ENCODE measurements at places on chromosomes 6 and 20.
A peak's percentile ranks its signal among the peaks of the same experiment; 100 is the strongest.

DNA sequence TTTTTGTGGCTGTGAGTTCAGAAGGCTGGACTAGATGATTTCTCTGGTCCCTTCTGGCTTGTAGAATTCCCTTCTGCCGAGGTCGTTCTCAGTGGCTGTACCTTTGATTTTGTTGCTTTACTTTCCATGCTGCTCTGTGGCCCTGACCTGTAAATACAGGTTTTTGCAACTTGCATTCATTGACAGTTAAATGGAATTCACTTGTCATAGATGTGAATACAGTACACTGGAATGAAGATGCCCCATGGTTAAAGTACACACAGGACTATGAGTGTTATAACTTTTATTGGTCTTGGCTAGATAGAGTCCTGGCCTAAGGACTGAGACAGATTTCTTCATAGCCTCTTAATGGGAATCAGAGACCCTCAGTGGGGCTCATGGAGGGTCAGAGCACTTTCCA lies 12.9 kb upstream of the EFCAB8 start:
- no peak for DNase-seq

DNA sequence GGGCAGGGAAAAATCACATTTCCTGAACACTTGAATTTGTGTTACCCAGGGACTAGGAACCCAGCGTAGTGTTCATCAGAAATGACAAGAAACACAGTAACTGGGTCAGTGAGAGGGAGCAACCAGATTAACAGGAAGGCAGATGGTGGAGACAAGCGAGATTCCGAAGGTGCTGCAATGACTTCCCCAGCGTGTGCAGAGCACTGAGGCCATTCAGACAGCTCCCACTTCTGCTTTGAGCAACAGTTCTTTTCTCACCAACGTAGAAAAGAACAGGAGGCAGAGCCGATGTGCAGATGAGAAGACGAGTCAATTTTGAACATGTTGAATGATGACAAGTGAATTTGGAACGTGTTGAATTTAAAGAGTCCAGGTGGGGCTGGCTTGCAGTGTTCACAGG lies 63.1 kb upstream of the IFNGR1 start:
- DNase-seq = no peak

DNA sequence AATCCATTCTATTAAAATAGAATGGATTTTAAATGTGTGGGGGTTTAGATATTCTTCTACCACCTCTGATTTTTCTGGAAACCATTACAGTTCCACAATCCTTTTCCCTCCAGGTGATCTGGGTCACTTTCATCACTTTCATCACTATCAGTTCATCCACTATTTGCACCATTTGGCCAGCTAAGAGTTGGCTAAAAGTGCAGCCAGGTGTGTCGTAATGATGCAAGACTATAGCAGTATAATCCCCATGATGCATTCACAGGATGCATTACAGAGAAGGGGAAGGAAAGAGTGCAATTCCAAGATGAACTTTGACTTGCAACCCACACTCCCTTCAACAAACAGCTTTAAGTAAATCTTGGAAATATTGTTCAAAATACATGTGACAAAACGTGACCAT lies 4.9 kb downstream of the FUCA2 start:
- no peak for DNase-seq

GRCh38 chr20:37804584-37805566 lies 98.1 kb upstream of the VSTM2L start:
- no peak for DNase-seq

DNA sequence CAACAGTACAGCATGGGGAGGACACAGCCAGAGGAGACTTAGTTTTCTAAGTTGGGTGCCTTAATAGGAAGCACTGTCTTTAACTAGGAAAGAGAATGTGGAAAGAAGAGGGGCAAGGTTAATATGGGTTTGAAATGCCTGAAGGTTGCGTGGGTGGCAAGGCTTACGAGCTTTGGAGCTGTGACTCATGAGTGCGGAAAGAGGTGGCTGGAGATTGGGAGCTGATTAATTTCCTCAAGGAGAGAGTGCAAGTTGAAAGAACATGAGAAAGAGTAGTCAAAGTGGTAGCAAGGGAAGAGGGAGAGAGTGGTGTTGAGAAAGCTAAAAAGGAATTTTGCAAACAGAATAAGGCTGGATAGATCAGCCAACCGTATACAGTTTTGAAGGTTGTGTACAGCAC lies 315.1 kb upstream of the PRND start:
- DNase-seq = no peak

- DNase-seq = no peak
Observed at GRCh38 chr20:38870733-38871559, 55.3 kb upstream of the FAM83D start.

GRCh38 chr20:38141204-38141888 lies 23.7 kb downstream of the TGM2 start:
- DNase-seq = no peak

DNA sequence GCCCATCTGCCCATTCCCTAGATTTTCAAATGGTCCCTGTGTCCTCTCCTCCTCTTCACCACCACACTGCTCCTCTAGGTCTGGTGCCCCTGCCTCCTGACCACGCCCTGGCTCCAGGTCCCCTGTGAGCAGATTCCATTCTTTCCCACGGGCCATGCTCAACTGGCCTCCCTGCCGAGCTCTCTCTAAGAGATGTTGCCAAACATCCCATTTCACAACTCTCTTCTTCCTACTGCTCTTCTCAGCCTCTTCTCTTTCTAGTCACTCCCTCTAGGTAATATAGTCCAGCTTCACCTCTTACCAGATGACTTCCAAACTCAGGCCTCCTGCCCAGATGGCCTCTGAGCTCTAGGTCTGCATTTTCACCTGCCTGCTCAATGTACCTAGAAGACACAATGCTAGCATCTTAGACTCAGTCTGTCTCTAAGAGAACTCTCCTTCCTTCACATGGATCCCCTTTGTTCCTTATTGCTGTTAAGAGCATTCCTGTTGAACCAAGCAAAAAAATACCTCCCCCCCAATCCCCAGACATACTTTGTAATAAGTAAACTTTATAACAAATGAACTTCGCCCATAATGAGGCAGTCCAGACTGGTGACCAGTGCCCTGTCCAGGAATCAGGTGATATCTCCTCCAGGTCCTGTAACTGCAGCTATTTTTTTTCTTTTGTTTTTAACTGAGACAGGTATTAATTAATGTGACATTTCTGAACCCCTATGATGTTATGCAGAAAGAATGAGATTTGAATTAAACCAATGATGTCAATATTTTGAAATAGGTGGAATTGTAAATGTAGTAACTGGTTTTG lies 79.0 kb downstream of the LYRM4 start:
- no peak for DNase-seq

GRCh38 chr6:56168596-56168995 lies 78.8 kb downstream of the COL21A1 start:
- no peak for DNase-seq

DNA sequence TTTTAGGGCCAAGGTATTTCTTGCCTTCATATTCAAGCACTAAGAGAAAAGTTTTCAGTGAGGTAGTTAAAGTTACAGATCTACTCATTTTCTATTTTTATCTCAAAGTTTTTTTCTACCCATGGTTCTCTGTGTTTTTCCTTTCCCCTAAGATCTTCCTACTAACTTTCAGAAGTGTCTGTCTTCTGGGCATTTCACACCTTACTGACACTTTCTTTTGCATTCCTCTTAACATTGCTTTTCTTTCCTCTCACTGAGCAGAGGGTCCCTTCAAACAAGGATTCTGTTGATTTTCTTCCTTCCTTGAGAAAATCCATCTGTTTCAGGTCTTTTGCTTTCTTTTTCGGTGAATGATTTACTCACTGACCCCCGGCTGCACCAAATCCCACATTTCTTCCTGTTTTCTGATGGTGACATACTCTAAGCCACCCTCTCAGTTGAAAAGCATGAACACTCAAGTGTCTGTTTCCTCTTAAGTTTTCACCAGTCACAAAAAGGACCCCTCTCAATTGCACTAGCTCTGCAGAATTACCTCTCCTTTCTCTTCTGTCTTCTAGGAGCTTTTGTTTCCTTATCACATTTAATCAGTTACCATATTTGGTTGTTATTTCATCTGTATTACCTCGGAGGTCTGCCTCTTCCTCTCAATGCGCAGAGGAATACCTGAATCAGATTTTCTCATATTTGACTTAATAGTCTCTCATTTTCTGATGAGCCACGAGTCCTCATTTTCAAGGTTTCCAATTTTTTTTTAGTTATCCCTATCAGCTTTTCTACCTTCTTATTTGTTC lies 73.5 kb upstream of the RNF217 start:
- DNase-seq = no peak

GRCh38 chr20:16004108-16004854 lies 569.0 kb downstream of the KIF16B start:
- DNase-seq = no peak

DNA sequence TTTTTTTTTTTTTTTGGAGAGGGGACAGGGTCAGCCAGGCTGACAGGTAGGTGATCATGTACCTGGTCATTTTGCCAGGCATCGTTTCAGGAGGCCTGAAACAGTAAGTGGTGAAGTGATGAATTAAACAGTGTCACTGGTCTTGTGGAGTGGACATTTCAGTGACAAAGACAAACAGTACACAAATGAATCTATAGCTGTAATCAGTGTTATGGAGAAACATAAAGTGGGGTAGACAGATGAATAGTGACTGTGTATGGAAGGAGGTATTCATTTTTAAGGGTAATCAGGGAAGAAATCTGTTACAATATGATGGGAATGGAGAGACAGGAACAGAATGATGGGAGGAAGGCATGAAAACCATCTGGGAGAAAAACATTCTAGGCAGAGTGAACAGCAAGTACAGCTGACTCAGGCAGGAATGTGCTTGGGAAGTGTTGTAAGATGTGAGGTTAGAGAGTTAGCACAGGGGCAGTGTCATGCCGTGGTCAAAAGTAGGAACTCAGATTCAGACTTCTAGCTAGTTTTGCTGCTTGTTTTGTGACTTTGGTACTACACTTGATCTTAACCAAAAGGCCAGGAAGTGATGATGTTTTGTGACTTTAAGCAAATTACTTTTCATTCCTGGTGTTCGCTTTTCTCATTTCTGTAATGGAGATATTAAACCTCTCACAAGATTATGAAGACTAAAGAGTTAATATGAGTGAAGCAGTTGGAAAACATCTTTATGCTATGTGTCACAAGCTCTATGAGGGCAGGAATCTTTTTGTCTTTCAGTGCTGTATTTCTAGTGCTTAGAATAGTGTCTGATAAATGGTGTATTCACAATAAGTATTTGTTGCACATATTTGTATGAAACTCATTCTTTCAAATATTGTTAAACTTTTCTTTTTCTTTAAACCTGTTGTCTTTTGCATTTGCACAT lies 43.4 kb downstream of the QKI start:
- DNase-seq = no peak

DNA sequence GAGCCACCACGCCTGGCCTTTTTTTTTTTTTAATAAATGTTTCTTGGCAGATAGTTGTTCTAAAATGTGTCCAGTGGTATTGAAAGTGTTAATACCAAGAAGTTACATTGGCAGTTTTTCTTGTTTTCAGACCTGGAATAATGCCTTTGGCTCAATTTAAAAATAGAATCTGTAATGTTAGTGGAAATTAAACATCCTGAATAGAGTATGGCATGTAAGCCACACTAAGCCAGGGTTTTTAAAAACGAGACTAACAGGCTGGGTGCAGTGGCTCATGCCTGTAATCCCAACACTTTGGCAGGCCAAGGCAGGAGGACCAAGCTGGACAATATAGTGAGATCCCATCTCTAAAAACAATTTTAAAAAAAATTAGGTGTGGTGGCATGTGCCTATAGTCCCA lies 25.3 kb downstream of the MCM8 start:
- no peak for DNase-seq

GRCh38 chr20:53354314-53354713 lies 239.3 kb downstream of the ZNF217 start:
- no peak for DNase-seq

- DNase-seq = peak; percentile 90
Observed at GRCh38 chr6:53956068-53956711, 155.1 kb upstream of the MLIP start.

DNA sequence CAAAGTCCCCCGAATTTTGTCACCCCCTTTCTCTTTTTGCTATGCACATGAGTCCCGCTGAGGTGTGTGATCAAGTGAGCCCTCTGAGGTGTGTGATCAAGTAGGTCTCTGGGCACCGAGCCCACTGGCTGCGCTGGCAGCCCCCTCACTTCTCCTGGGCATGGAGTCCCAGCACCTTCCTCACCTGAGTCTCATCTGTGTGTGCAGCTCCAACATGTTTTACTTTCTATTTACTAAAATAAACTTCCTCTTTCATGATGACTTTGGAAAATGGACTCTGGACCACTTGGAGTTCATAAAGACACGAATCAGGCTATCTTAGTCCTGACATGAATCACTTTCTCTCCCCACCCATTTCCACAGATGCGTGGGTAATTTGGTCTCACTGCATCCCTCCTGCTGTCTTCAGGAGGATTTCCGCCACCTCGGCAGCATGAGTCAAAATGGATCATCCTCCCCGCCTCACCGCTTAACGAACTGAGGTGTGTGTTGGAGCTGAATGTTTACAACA lies 39.8 kb downstream of the PRDM1 start:
- DNase-seq = no peak

DNA sequence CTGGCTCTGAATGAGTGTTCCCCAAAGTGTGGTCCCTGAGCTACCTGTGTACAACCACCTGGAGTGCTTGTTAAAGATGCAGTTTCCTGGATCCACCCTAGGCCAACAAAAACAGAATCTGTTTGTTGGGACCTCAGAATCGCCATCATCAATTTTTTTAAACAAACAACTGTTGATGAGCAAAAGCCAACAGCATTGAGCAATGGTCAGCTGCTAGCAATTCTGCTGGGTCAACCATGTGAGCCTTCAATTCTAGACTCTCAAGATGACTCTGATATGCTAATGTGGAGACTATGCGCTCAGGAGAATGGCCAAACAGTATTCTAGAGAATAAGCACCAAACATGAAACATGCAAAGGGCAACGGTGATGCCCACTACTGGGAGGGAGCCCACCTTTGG lies 64.4 kb upstream of the IYD start:
- DNase-seq = no peak

DNA sequence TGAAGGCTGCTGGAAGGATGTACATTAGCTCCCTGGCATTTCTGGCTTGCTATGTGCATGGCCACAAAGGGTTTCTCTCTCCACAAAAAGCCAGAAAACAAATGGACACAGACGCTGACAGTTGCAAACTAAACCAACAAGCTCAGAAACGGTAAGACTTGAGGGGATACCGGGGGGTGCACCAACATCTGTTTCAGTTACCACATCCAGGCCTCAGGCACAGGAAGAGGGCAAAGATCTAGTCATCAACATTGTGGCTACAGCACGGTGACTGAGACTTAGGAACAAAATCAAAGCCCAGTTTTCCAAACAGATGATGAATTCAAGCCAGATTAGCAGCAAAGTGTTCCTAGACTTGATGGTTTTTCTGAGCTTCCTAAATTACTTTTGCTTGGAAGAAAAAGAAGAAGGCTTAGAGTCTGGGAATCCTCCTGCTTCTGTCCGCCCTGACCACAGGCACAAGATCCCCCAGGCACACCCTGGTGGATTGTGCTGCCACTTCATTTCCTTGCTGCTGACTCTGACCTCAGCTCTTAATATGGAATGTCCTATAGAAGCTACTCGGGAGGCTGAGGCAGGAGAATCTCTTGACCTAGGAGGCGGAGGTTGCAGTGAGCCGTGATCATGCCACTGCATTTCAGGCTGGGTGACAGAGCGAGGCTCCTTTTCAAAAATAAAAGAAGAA lies 54.2 kb upstream of the ADGRF1 start:
- no peak for DNase-seq

All from tongue (tissue), 3 donors.